ENCODE measurements at places on chromosomes 6 and 20.
A peak's percentile ranks its signal among the peaks of the same experiment; 100 is the strongest.

DNA sequence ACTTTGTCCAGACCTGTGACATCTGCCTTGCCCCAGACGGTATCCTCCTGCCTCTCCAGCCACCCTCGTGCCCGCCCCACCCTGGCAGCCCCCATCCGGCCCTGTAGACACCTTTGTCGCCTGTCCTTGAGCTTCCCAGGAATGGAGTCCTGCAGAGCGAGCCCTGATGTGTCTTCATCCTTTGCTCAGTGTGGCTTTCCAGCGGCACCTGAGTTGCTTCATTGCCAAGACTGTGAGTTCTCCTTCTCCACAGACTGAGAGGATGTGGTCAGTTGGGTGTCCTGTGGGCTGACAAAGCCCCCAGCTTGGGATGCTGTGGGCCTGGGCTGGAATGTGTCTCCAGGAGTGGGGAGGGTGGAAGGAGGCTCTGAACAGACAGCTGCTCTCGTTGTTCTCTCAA lies 1.7 kb upstream of the CST4 start:
- DNase-seq: no peak

DNA sequence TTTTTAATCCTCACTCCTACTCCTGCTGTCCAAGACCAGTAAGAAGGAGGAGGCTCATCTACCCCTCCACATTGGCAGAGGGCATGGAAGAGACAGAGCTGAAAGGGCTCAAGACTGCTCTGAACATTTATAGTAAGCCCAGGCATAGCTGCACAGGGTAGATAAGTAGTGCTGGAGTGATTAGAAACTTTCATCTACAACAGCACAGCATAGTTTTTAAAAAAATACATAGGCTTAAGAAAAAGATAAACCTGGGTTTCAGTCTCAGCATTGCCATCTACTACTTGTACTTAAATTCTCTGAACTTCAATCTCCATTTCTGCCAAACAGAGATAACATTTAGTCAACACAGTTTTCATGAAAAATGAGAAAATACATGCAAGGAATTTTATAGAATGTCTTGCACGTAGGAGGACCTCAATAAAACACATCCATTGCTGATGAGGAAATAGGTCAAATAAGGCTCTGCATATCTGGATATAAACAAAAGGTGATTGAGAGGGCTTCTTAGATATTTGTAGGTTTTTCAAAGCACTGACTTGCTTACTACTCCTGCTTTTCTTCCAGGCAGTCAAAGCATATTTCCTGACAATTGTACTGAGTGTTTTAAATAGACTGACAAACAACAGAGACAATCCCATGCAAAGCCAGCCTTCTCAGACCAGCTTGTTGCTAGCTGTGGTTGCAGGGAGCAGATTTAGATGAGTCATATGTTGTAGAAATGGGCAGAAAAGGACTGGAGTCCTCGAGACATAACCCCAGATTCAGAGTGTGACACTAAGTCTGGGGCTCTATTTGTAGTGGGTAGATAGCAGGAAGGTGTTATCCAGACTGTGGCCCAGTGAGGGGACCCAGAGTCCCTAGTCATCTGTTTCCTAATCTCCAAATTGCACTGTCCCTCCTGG lies 107.4 kb upstream of the TAB2 start:
- no peak for DNase-seq

GRCh38 chr6:10382728-10383330 lies 32.0 kb downstream of the TFAP2A start:
- no peak for DNase-seq

GRCh38 chr6:131293472-131293911 lies 158.2 kb downstream of the AKAP7 start:
- no peak for DNase-seq

- DNase-seq: no peak
Measured at GRCh38 chr20:52837378-52837777, 134.8 kb upstream of the TSHZ2 start.

DNA sequence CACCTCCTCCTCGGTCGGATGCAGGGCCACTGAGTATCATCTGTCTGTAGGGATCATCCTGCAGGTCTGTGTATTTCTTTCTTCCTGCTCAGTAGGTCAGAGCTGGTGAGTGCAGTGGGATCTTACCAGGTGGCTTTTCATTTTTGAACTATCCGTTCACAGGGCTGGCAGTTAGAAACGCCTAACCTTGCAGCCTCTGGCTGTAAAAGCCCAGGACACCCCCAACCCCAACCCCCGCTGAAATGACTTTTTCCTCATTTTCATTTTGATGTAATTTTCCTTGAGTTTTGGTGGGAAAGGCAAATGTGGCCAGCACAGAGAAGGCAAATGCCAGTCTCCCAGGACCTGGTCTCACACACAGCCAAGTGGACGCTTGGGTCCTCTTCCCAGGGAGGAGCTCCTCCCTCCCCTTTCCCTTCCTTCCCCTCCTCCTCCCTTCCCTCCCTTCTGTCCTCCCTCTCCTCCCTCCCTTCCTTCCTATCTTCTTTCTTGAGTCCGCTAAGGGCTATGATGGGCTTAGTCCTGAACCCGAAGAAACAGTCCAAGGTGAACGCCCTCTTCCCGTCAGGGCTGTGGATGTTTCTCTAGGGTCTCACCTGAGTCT lies 36.0 kb downstream of the TMEM242 start:
- no peak for DNase-seq

GRCh38 chr20:23241416-23241815 lies 109.2 kb upstream of the NXT1 start:
- DNase-seq: no peak

DNA sequence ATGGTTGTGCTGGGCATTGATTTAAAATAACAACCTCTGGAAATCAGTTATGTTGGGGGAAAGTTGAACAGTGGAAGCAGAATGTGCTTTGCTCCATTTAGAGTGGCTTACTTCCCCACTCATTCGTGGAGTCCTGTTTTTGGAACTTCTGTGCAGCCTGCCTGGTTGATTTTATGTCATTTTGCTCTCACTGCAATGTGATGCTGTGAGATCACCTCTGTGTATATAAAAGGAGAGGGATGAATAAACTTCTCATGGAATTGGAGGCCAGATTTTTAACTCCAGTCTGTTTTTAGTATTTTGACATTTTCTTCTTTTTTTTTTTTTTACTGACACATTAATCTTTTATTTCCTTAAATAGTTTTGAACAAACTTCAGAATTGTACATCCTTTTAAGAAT lies 139.0 kb downstream of the FNDC1 start:
- DNase-seq: no peak

- DNase-seq: no peak
Measured at GRCh38 chr6:33654831-33655554, 33.9 kb downstream of the ITPR3 start.

DNA sequence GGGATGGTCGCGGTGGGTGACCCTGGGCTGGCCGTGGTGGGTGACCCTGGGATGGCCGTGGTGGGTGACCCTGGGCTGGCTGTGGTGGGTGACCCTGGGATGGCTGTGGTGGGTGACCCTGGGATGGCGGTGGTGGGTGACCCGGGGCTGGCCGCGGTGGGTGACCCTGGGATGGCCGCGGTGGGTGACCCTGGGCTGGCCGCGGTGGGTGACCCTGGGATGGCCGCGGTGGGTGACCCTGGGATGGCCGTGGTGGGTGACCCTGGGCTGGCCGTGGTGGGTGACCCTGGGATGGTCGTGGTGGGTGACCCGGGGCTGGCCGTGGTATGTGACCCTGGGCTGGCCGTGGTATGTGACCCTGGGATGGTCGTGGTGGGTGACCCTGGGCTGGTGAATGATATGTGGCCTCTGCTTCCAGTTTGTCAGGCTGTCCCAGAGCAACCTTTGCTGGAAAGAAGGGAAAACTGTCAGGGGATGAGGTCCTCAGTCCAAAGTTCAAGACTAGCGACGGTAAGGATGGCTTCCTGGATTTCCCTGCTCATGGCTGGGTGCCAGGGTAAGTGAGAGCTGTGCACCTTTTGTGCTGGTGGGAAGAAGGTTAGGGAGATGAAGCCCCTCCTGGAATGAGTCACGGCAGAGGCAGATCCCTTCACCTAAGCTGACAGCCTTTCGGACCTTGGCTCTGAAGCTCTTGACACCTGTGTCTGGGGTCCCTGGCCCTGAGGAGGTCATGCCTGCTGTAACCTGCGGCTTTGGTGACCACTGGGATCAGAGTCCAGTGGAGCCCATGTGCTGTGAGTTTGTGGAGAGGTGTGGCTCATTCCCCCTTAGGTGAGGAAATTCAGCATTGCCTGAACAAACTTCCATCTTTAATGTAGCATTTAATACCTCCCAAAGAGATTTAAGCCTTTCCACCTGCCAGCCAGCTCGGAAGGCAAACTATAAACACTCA lies 19.1 kb upstream of the PCMTD2 start:
- no peak for DNase-seq

GRCh38 chr6:35021004-35021403 lies 120.1 kb downstream of the TCP11 start:
- DNase-seq: peak; percentile 76

DNA sequence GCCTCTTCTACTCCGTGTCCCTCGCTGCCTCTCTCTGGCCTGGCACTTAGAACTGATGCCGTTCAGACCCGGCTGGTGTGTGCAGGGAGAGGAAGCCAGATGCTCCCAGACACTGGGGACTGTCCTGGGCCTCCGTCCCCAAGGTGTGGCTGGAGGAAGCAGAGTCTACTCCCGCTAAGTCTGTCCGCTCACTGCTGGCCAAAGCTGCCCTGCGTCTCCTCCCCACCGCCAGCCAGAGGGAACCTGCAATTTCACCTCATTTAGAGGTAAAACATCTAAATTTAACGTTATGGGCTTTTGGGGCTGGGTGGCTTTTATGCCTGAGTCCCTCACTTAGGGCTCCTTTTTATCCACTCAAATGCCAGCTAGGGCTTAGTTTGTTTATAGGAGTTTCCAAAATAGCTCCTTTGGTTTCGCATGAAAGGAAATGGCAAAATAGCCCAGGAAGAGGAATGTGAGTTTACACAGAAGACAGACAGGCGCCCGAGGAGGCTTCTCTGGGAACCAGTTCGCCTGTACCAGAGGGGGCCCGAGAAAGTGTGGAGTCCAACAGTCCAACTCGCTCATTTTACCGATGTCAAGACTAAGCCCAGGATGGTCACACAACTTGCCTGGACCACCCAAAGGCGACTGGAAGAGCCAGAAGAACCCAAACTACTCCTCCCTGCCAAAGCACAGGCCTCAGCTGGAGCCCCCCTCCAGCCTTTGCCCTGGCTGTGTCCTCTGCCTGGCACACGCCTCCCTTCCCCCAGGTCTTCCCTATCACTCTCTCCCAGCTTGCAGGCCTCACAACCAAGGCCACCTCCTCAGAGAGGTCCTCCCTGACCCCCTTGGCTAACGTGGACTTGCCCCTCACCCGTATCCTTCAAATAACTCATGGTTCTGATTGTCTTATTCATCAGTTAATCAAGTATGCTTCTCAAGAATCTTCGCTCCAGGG lies 54.5 kb downstream of the RIPOR3 start:
- DNase-seq: no peak

DNA sequence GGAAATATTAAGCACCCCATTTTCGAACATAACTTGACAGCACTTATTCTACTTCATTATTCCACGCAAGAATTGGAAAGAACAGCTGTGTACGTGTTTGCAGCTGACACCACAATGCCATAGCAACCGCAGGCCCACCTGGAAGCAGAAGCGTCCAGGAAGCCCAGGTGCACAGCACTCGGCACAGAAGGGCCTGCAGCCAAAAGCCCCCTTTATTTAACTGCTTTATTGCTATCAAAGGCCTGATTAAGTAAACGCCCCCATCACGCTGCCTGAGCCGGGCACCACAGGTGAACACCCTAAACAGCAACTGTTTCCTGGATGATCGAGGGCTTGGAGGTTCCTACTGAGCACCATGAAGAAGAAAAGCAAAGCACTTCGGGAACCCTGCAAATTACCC lies 6.3 kb downstream of the TAF4 start:
- DNase-seq: no peak

GRCh38 chr6:64224819-64225218 lies 589.2 kb downstream of the PHF3 start:
- DNase-seq: no peak

GRCh38 chr20:38158701-38159351 lies 6.2 kb downstream of the TGM2 start:
- peak; percentile 55 for DNase-seq

DNA sequence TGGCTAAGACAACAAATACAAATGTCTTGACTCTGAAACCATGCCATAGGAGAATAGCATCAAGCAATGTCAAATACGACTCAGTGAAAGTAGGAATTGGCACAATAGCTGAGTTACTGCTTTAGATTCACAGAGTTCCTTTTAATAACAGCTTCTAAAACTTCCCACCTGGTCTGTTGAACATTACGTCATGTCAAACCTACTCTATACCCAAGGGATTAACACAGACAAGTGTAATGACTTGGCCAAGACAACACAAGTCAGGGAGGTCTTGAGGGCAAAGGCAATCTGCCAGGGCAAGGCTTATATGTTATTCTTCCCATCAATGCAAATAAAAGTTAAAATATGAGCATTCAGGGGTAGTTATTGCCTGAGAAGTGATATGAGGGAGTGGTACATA lies 265.1 kb upstream of the PRDM1 start:
- no peak for DNase-seq

- no peak for DNase-seq
Measured at GRCh38 chr20:23517719-23518118, 26.8 kb downstream of the CST8 start.

DNA sequence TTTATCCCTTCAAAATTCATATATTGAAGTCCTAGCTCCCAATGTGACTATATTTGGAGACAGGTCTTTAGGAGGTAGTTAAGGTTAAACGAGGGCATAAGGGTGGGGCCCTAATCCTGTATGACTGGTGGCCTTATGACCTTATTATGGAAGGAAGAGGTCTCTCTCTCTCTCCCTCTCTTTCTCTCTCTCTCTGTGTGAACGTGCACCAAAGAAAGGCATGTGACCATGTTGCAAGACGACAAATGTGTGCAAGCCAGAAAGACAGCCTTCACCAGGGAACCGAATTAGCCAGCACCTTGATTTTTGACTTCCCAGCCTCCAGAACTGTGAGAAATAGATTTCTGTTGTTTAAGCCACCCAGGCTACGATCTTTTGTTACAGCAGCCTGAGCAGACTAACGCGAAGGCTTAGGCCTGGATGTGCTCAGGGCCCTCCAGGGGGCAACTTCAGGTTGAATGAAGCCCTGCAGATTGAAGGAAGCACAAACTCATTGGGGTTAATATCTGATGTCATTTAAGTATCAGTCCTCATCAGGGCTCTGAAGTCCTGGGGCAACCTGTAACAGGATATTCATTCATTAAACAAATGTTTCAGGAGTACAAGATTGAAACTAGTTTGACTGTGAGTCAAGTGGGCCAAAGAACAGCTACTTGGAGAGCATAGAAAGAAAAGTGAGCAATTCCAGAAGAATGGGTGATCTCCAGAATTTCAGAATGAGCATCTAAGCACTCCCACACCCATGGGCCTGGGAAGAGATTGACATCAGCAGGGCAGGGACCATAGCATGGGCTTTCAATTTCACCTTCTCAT lies 157.4 kb upstream of the TNFAIP3 start:
- DNase-seq: no peak

GRCh38 chr20:57652606-57653545 lies 32.6 kb upstream of the ZBP1 start:
- DNase-seq: peak; percentile 10

DNA sequence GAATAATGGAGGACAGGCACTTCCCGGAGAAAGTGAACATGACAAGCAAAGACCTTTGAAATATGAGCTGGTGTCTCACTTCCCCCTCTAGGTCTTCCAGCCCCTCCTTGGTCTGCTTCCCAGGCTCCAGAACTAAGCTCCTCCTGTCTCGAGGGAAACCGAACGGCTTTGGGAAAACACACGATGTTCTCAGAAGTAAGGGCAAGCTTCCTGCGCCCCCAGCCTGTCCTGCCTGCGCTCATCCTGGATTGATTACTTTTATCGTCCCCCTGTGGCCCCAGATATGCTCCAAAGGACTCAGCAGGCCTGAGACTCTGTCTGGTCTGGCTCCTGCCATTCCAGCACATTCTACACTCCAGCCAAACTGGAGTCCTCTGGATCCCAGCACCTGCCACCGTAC lies 83.4 kb downstream of the ZNF217 start:
- DNase-seq: no peak

Measured in lung (tissue), 17 donors.